ENCODE measurements at places on chromosomes 5 and 9.

DNA sequence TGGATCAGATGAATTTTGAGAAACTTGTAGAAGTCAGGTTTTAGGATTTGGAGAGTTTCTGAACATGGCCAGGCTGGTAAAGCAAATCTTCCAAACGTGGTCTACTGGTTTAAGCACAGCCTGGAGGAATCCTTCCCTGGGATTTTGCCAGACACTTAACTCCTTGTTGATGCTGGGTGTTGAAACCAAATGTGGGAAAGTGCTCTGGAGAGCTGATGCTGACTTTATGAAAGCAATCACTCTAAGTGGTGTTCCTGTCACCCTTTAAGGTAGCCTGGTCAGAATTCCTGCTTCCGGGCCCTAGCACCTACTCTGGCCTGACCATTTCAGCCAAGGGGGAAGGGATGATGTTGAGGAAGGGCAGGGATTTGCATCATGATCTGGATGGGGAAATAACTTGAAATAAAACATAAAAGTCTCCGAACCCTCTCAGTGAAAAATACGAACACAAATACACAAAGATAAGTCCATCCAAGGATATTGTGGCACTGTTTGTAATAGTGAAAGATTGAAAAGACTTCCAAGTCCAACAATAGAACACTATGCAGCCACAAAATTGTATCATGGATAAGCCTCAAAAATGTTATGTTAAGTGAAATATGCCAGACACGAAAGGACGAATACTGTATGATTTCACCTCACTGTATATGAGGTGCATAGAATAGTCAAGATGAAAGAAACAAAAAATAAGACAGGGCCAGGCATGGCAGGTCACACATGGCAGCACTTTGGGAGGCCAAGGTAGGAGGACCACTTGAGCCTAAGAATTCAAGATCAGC is 57.7 kb downstream of the PDE6A start:
- DNase-seq: no peak

GRCh38 chr5:10328323-10328722 is 20.6 kb upstream of the CMBL start:
- DNase-seq: no peak

GRCh38 chr9:91716815-91717214 is 233.2 kb downstream of the ROR2 start:
- DNase-seq: no peak

- DNase-seq: no peak
These were observed 25.7 kb downstream of the DRD1 start for GRCh38 chr5:175418251-175418650.

GRCh38 chr5:180161420-180162303 is 47.3 kb downstream of the RASGEF1C start:
- no peak for DNase-seq

- DNase-seq: no peak
These were observed 556.7 kb upstream of the GRIN3A start for GRCh38 chr9:102295188-102295587.

GRCh38 chr5:142924135-142924883 is 154.1 kb downstream of the ARHGAP26 start:
- no peak for DNase-seq

GRCh38 chr5:108341866-108342265 is 40.0 kb downstream of the FBXL17 start:
- DNase-seq: no peak

- no peak for DNase-seq
These were observed 64.5 kb downstream of the MTREX start for GRCh38 chr5:55372130-55372925.

GRCh38 chr5:25439025-25439424 is 794.2 kb upstream of the CDH10 start:
- no peak for DNase-seq

DNA sequence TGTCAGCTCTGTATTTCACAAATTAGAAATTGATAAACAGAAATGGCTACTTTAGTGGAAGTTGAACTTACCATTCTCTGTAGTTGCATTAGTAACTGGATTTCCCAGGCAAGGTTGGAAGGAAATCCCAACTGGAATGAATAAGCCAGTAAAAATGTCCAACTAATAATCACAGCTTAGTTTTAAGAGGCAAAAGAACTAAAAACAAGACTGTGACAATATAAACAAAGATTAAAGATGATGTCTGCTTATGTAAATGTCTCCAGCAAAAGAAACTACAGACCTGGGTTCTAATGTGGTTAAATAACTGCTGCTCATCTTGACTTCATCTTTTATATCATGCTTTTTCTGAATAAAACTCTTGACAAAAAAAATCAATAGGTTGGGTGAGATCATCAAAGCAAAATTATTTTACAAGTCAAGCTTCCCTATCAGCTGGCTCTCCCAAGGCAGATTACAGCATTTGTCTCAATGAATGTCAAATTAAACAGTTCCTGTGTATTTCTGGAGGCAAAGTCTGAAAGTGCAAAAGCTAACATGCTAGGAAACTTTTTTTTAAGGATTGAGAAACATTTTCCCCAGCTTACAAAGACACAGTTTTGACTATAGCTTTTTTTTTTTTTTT is 62.3 kb upstream of the HMHB1 start:
- DNase-seq: no peak

DNA sequence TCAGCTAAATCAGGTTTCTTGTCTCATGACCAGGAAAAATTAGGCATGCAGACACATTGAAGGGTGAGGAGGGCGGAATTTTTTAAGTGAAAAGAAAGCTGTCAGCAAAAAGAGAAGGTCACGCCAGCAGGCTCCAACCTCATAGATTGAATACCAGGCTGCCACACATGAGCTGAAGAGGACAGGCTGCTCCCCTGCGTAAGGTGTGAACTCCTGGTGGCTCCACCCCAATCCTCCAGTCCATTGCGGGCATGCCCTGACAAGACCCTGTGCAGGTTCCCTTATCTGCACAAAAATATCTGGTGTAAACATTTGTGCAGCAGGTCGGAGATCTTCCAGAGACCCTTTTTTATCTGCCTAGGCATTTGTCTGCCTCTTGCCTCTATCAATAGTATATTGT is 22.9 kb upstream of the TEX10 start:
- no peak for DNase-seq

DNA sequence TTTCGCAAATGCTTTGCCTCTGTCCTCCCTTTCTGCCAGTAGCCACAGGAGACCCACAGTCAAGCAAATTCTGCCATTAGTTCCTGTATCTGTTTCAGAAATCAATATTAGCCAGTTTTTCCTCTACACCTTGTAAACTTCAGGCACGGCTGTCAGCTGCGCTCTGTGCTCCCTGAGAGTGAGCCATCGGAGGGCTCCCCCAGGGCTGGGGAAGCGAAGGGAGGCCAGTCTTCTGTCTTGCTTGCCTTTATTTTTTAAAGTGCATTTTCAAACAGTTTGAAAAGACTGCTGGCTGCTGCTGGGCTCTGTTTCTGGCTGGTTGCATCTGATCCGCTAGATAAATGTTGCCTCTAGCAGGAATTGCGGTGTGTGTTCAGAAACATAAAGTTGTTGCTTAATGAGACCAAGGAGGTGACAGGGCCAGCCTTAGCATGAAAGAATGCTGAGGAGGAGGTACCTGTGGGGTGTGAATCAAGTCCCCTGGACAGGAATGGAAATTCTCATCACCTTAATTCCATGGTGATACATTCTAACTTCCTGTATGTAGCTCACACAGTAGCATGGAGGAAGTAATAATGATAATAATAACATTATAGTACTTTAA is 421.7 kb upstream of the KIF2A start:
- DNase-seq: no peak
